ENCODE measurements at places on chromosomes 4 and X. TPM values are rescaled to one million over a fixed set of nuclear protein-coding genes. Genes with fewer than 3 reads are reported as not detected.

GRCh38 chrX:7889135-7889534 is 38.1 kb downstream of the PNPLA4 start:
- no peak for DNase-seq

DNA sequence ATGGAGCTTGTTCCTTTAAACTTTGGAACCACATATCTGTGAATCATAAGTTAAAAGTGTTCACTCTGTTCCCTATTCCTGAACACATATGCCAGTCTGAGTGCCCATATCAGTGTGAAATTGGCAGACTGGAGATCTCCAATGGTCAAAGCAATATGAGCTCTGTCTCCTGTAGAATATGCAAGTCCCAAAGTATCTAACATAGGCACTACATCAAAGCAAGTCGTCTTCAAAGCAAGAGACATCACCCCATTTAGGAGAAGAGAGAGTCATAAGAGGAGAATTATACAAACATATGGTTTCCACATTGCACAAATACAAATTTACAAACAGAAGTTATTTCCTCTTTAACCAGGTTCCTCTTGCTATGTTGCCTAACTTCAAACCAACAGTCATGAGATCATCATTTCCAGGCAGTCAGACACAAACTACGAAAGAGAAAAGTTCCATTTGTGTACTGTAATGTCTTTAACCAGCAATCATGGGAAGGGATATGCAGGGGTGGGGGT is 9.9 kb upstream of the GK start:
- no peak for DNase-seq

DNA sequence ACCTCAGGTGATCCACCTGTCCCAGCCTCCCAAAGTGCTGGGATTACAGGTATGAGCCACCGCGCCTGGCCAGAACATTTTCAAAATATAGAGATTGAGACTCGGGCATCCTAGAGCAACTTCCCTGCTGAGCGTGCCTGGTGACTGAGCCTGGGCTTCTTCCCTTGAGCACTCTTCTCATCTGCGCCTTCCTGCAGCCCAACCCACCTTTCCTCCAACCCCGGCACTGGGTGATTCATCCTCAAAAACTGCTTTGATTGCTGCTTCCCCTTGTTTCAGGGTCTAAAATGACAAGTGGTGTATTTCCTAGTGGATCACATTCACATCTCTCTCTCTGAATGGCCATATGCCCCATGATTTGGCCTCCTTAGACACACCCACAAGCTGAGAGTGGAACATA is 37.8 kb downstream of the PHKA2 start:
- DNase-seq, result no peak

GRCh38 chrX:151537572-151537971 is 25.9 kb upstream of the PASD1 start:
- no peak for DNase-seq

GRCh38 chr4:35164063-35164462 is 1080.3 kb downstream of the ARAP2 start:
- DNase-seq, result no peak

LAGE3 gene
- 16.3 TPM for total RNA-seq

CSAG1 gene
- not detected for total RNA-seq

CD38 gene
- total RNA-seq, result 7.9 TPM

MAGEA4 gene
- total RNA-seq, result not detected

PUDP gene
- total RNA-seq, result 16.5 TPM

ZXDB gene
- 5.3 TPM for total RNA-seq

IL2 gene
- total RNA-seq, result not detected

PPEF2 gene
- not detected for total RNA-seq

AFM gene
- not detected for total RNA-seq

Data from right cardiac atrium (tissue), 5 donors.